T-cell (primary cell): ENCODE measurements at places on chromosomes 6 and 20.

GRCh38 chr20:8930726-8931125 is 138.2 kb upstream of the PLCB4 start:
- H3K36me3 ChIP-seq, result no peaks in the 10 kb centered on the region
- no peak for DNase-seq
- no peaks in the 10 kb centered on the region for H3K27me3 ChIP-seq
- H3K4me3 ChIP-seq, result no peak overlapping the region
- no peak overlapping the region for H3K27ac ChIP-seq

GRCh38 chr6:4344317-4344899 is 209.0 kb upstream of the ECI2 start:
- DNase-seq, result no peak
- H3K4me1 ChIP-seq, result no peaks in the 10 kb centered on the region
- no peaks in the 10 kb centered on the region for H3K36me3 ChIP-seq
- peaks cover 8% of the 10 kb centered on the region for H3K27me3 ChIP-seq
- no peak overlapping the region for H3K27ac ChIP-seq

- no peaks in the 10 kb centered on the region for H3K27me3 ChIP-seq
- no peak overlapping the region for H3K4me3 ChIP-seq
- no peaks in the 10 kb centered on the region for H3K36me3 ChIP-seq
- no peak for DNase-seq
- peaks cover 17% of the 10 kb centered on the region for H3K4me1 ChIP-seq
- H3K27ac ChIP-seq, result no peak overlapping the region
Observed at GRCh38 chr20:31670371-31671228, 32.9 kb downstream of the COX4I2 start.

DNA sequence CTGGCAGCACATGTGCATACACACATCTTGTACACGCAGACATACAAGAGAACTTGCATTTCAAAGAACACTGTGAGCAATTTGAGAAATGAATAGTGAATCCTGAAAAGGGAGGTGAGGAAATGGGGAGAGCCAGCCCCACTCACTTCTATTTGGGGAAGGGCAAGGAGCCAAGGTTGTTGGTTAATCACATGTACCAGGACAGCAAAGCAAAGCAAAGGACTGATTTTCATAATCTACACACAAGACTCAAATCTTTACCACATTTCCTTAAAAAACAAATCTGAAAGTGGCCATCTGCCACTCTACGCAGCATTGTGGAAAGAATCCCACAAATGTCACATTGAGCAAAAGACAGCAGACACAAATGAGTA is 35.0 kb upstream of the KIF16B start:
- no peak overlapping the region for H3K27ac ChIP-seq
- H3K4me1 ChIP-seq, result no peaks in the 10 kb centered on the region
- no peaks in the 10 kb centered on the region for H3K36me3 ChIP-seq
- DNase-seq, result no peak

DNA sequence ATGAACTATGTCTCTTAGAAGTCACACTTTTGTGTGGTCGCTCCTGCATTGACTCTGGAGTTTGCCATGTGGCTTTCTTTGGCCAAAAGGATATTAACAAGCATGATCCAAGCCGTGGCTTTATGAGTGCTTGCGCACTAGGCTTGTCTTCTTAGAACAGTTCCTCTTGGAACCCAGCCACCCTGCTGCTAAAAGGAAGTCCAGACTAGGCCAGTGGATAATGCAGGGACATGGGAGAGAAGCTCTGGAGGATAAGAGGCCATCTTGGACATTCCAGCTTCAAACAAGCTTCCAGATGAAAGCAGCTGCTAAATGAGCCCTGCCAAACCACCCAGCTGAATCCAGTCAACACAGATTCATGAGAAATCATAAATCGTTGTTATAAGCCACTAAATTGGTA is 346.4 kb downstream of the CDC5L start:
- no peak overlapping the region for H3K4me3 ChIP-seq
- H3K27me3 ChIP-seq, result no peaks in the 10 kb centered on the region
- no peak for DNase-seq
- no peaks in the 10 kb centered on the region for H3K36me3 ChIP-seq

GRCh38 chr6:23305325-23305943 is 736.1 kb downstream of the HDGFL1 start:
- DNase-seq, result no peak
- H3K4me1 ChIP-seq, result no peaks in the 10 kb centered on the region
- no peaks in the 10 kb centered on the region for H3K27me3 ChIP-seq

DNA sequence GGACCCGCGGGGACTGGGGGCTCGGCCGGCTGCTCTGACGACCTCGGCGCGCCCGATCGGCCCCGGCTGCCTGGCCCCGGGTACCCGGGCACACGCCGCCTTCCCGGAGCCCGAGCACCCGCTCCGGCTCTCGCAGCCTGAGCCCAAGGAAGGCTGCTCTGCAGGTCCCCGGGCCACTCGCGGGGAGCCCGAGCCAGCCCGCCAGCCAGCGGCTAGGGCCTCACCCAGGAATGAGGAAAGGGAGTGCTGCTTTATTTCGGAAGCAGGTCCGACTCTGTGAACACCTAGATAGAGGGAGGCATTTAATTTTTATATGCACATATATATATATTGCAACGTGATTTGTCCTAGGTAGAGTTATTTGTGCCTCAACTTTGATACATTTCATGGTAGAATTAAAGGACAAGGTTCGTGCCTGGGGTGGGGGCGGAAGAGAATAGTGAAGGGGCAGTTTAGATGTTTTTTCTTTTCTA is 15.5 kb downstream of the FOXA2 start:
- DNase-seq, result no peak
- no peak overlapping the region for H3K4me3 ChIP-seq
- no peak overlapping the region for H3K27ac ChIP-seq
- no peaks in the 10 kb centered on the region for H3K4me1 ChIP-seq
- H3K27me3 ChIP-seq, result peaks cover 37% of the 10 kb centered on the region
- H3K36me3 ChIP-seq, result no peaks in the 10 kb centered on the region

DNA sequence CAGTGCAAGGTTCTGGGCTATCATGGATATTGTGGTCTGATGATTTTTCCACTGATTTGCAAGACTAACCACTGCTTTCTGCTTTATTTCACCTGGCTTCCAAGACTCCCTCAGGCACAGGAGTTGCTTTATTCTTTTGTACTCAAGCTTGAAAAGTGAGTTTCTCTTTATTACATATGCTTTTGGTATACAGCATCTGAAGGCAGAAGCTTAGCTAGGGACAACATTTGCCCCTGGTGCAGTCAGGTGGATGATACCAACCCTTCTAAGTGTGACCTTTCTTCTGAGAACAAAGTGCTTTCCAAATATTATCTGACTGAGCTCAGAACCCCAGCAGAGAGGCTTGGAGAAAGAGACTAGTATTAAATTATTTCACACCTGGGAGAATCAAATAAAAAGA is 94.0 kb upstream of the PHACTR1 start:
- H3K27ac ChIP-seq, result no peak overlapping the region
- H3K4me3 ChIP-seq, result no peak overlapping the region
- H3K4me1 ChIP-seq, result no peaks in the 10 kb centered on the region
- H3K36me3 ChIP-seq, result no peaks in the 10 kb centered on the region
- H3K27me3 ChIP-seq, result no peaks in the 10 kb centered on the region

DNA sequence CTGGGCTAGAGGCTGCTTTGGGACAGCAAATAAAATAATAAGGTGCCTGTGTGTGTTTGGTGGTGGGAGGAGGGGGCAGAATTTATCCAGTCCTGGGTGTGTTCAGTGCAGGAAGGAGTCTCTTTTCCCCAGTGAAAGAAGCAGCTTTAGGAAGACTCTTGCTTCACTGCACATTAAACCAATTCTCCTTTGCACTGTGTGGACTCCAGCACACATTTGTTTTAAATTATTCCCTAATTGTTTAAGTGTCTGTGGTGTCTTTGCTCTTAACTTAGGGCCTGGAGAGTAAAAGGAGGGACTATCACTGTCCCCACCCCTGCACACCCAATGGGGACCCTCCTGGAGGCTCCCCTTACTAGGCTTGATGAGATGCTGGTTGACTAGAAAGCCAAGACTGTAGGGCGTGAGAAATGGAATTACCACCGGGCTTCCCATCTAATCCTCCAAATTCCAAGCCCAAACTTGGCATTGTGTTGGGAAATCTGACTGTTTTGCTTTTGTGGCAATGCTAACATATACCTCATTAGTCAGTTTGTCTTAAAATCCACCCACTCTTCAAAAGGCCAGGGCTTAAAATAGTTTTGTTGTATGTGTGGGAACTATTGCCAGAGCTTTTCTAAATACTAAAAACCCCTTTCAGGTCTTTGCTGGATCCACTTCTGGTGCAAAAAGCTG is 13.5 kb upstream of the DAAM2 start:
- no peaks in the 10 kb centered on the region for H3K4me1 ChIP-seq
- DNase-seq, result no peak
- no peaks in the 10 kb centered on the region for H3K36me3 ChIP-seq
- H3K27ac ChIP-seq, result no peak overlapping the region
- no peak overlapping the region for H3K4me3 ChIP-seq

GRCh38 chr6:22928775-22929174 is 359.4 kb downstream of the HDGFL1 start:
- no peaks in the 10 kb centered on the region for H3K27me3 ChIP-seq
- DNase-seq, result no peak
- no peak overlapping the region for H3K4me3 ChIP-seq
- no peaks in the 10 kb centered on the region for H3K36me3 ChIP-seq
- H3K27ac ChIP-seq, result no peak overlapping the region
- peaks cover 9% of the 10 kb centered on the region for H3K4me1 ChIP-seq

GRCh38 chr20:35111141-35111888 is 18.7 kb upstream of the TRPC4AP start:
- no peak overlapping the region for H3K27ac ChIP-seq
- H3K36me3 ChIP-seq, result peaks cover 7% of the 10 kb centered on the region
- H3K4me1 ChIP-seq, result no peaks in the 10 kb centered on the region
- H3K4me3 ChIP-seq, result no peak overlapping the region

DNA sequence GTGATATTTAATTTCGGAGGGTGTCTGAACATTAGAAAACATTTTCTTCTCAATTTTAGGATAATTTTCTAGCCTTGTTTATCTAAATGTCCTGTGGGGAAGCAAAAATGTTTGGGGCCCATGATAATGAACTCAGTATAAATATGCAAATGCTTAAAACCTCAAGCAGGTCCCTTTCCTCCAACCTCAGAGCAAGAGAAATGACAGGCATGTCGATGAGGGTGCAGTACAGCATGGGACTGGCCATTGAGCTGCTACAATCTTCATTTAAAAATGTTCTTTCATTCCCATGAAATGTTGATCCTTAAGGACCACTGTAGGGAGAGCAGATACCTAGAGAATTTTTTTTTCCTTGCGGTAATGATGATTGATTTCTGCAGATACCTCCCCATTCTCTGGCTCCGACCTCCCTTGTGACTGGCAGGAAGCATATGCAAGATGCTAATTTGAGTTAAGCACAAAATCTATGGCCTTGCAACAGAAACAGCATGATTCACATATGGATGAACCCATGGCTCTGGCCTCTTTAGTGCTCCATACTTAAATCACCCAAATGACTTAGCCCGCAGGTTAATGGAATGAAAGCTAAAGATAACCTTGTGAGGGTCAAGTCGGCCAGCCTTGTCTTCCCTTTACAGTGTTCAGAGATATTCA is 243.3 kb downstream of the SOX4 start:
- H3K27me3 ChIP-seq, result no peaks in the 10 kb centered on the region
- no peaks in the 10 kb centered on the region for H3K4me1 ChIP-seq
- H3K4me3 ChIP-seq, result no peak overlapping the region
- no peak for DNase-seq
- no peaks in the 10 kb centered on the region for H3K36me3 ChIP-seq

GRCh38 chr6:157385482-157385881 is 4.5 kb downstream of the ZDHHC14 start:
- H3K4me3 ChIP-seq, result no peak overlapping the region
- no peak overlapping the region for H3K27ac ChIP-seq
- no peak for DNase-seq
- H3K36me3 ChIP-seq, result no peaks in the 10 kb centered on the region
- H3K4me1 ChIP-seq, result peaks cover 11% of the 10 kb centered on the region

- H3K27me3 ChIP-seq, result no peaks in the 10 kb centered on the region
- no peak overlapping the region for H3K27ac ChIP-seq
- DNase-seq, result no peak
- no peaks in the 10 kb centered on the region for H3K4me1 ChIP-seq
- H3K4me3 ChIP-seq, result no peak overlapping the region
- no peaks in the 10 kb centered on the region for H3K36me3 ChIP-seq
Observed at GRCh38 chr20:29086938-29087337, 2170.5 kb upstream of the DEFB115 start.

- no peaks in the 10 kb centered on the region for H3K27me3 ChIP-seq
- no peak overlapping the region for H3K27ac ChIP-seq
- no peaks in the 10 kb centered on the region for H3K4me1 ChIP-seq
- no peak overlapping the region for H3K4me3 ChIP-seq
- DNase-seq, result no peak
Observed at GRCh38 chr6:158316022-158316421, 3.8 kb downstream of the TULP4 start.

- H3K27me3 ChIP-seq, result no peaks in the 10 kb centered on the region
- no peak overlapping the region for H3K27ac ChIP-seq
- no peak for DNase-seq
- H3K4me1 ChIP-seq, result peaks cover 37% of the 10 kb centered on the region
Observed at GRCh38 chr6:44255105-44255808, 2.1 kb downstream of the SLC35B2 start.

GRCh38 chr6:166515072-166515810 is 71.2 kb downstream of the RAMACL start:
- DNase-seq, result no peak
- no peak overlapping the region for H3K27ac ChIP-seq
- no peak overlapping the region for H3K4me3 ChIP-seq
- no peaks in the 10 kb centered on the region for H3K27me3 ChIP-seq
- H3K4me1 ChIP-seq, result no peaks in the 10 kb centered on the region
- no peaks in the 10 kb centered on the region for H3K36me3 ChIP-seq

DNA sequence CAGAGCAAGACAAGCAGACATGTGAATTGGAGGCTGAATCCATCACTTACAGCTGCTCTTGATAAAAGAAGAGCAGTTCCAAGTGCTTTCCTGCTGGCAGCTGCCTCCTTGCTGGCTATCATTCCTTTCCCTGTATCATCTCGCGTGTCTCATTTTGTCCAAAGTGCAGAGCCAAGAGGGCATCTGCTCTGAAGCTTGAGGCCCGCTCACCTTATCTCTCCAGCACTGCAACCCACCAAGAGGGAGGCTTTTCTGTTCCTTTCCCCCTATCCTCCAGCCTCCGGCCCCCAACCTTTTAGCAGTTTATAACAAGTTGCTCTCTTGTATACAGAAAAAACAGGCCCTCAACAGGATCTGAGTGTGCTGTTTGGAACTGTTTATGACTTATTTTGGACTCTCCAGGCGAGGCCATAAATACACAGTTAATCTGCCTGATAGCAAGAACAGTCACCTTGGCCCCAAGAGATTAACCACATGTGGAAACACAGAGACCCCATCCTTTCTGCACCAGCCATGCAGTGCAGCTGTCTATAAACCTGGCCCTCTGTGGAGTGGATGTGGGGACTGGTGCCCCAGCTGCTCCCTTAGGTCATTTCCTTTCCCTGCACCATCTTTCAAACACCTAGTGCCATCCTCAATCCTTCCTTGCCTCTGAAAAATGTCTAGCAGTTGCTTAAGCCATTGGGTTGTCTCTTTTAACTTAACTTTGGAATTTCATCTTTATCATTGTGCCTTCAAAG is 172.5 kb upstream of the FERMT1 start:
- H3K27me3 ChIP-seq, result no peaks in the 10 kb centered on the region
- H3K36me3 ChIP-seq, result no peaks in the 10 kb centered on the region
- DNase-seq, result no peak
- H3K4me3 ChIP-seq, result no peak overlapping the region
- no peak overlapping the region for H3K27ac ChIP-seq
